ENCODE measurements at places on chromosomes 1 and 21.

DNA sequence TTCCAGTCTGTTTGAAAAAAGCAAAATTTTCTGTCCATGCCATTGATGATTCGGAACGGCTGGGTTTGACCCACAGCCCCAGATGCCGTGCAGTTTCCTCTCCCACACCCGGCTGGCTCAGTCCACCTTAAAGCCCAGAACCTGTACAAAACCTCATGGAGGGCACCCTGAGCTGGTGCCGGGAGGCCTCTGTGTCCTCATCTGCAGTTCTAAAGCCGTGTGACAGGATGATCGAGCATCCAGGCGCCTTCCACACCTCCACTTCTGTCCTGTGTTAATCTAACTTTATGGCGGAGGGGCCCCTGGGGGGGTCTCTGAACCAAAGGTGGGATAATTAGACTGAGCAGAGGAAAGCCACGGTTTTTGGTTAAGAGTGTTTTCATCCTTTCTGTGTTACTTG is 49.6 kb downstream of the SLC37A1 start:
- no peak for DNase-seq

GRCh38 chr21:43825242-43825935 is 36.0 kb downstream of the RRP1 start:
- DNase-seq: no peak

- no peak for DNase-seq
Observed at GRCh38 chr1:27604579-27605299, 795 bp upstream of the AHDC1 start.

DNA sequence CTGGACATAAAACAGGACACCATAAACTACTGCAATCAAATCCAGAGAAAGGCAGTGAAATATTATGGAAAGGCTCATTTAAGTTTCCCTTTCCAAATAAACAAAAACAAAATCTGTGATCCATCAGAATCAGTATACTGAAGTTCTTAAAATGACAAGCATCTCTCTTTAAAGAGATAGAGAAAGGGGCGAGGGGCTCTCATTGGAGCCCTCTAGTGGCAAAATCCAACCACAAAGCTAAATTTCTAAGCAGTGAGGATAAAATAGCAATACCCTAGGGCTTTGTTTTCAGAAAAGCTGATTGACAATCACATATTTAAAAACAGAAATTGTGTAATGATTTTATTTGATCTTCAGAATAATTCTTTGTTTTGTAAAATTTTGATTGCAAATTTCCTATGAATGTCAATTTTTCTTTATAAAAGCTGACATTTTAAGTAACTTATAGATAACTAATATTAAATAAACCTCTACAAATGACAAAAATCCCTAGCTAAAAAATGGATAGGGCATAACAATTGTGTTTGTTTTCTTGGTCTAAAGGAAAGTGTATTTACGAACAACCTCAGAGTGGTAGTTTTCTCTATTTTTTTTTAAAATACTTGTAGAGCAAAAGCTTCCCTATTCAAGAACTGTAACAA is 138.2 kb downstream of the COL24A1 start:
- DNase-seq: no peak

DNA sequence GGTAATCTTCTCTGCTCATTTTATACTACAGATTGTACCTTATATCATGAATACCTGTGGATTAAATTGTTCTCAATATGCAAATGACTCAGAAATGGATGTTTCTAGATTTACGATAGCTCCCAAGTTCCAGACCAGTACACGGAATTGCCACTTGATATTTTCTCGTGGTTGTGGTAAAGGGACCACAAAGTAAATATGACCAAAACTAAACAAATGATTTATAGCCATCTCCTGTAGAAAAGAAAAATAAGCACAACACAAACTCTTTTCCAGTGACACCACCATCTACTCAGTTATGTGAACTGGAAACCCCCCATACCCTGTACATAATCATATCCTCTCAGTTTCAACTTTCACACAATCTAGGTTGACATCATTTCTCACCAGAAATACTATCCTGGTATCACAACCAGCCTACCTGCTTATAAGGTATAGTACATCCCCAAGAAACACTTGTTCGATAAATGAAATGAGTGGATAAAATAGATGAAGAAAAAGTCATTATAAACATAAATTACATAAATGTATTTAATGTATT is 172.3 kb downstream of the ADGRL4 start:
- no peak for DNase-seq

GRCh38 chr1:31593770-31594632 is 17.7 kb downstream of the TINAGL1 start:
- DNase-seq: peak; percentile 28

GRCh38 chr1:217660353-217661062 is 29.4 kb downstream of the SPATA17 start:
- no peak for DNase-seq

GRCh38 chr1:150775276-150775675 is 9.7 kb upstream of the CTSS start:
- DNase-seq: no peak

GRCh38 chr1:109304226-109304920 is 2.4 kb downstream of the MYBPHL start:
- no peak for DNase-seq

DNA sequence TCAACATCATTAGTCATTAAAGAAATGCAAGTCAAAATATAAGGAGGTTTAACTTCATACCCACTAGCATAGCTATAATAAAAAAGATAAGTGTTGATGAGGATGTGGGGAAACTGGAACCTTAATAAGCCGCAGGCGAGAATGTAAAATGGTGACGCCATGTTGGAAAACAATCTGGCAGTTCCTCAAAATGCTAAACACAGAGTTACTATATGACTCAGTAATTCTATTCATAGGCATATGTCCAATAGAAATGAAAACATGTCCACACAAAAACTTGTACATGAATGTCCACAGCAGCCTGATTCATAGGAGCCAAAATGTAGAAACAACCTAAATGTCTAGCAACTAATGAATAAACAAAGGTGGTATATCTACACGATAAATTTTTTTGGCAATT is 23.2 kb downstream of the DDX59 start:
- no peak for DNase-seq

DNA sequence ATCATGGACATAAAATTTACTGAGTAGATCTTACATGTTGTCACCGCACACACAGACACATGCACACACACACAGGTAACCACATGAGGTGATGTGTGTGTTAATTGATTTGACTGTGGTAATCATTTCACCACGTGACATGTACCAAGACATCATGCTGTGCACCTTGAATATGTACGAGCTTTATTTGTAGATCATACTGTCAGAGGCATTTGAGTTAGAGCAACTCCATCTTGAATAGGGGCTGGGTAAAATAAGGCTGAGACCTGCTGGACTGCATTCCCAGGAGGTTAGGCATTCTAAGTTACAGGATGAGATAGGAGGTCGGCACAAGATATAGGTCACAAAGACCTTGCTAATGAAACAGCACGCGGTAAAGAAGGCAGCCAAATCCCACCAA is 31.7 kb upstream of the TRIM17 start:
- DNase-seq: no peak

DNA sequence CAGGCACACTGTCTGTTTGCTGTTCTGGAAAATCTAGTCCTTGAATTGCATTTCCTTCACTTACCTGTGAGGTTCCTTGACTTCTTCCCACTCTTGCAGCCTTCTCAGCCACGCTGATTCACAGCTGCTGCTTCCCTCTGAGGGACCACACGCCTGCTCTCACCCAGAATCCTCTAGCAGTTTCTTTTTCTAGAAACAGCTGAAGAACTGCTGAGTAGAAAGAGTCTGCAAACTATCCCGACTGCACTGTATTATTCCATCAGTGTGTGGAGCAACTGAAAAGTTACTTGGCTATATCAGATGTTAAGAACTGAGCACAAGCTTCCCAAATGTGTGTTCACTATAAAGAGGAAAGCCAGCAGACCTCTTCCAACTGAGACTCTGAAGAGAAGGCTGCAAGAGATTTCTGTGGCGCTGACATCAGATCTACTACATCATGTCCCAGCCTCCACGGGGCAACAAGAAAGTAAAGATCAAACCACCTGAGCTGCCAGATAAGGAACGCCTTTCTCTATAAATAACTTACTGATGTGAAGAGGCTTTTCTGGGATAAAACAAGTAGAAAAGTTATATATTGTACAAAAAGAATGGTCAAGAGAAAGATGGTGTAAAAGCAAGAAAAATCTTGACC is 226.6 kb downstream of the RERE start:
- DNase-seq: no peak

DNA sequence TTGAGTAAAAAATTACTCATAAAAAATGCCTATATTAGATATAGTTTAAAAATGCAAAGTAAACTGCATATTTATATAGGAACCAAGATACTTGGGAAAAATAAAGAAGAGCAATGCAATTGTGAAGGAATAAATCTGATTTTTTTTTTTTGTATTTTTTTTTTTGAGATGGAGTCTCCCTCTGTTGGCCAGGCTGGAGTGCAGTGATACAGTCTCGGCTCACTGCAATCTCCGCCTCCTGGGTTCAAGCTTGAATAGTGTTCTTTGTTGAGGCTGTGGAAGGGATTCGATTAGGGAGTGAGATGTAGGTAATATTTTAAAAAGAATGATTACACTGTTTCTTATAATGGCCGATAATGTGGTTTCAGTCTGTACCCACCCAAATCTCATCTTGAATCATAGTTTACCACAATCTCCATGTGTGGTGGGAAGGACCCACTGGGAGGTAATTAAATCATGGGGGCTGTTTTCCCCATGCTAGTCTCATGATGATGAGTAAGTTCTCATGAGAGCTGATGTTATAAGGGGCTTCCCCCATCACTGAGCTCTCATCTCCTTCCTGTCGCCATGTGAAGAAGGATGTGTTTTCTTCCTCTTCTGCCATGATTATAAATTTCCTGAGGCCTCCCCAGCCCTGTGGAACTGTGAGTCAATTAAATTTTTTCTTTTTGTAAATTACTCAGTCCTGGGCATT is 1765.9 kb downstream of the PLA2G4A start:
- no peak for DNase-seq

DNA sequence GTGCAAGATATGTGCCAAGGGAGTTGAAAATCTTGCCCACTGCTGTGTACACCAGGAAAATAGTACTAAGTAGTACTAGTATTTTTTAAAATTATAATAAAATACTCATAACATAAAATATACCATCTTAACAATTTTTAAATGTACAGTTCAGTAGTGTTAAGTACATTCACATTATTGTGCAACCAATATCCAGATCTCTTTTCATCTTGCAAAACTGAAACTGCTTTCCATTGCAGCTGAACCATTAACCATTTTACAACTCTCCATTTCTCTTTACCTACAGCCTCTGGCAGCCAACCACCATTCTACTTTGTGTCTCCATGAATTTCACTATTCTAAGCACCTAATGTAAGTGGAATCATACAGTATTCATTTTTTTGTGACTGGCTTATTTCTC is 19.3 kb upstream of the RAB3GAP2 start:
- DNase-seq: no peak

GRCh38 chr1:199585392-199585791 is 442.1 kb upstream of the NR5A2 start:
- DNase-seq: no peak

- no peak for DNase-seq
Observed at GRCh38 chr1:153563483-153563901, 2.2 kb downstream of the S100A2 start.

DNA sequence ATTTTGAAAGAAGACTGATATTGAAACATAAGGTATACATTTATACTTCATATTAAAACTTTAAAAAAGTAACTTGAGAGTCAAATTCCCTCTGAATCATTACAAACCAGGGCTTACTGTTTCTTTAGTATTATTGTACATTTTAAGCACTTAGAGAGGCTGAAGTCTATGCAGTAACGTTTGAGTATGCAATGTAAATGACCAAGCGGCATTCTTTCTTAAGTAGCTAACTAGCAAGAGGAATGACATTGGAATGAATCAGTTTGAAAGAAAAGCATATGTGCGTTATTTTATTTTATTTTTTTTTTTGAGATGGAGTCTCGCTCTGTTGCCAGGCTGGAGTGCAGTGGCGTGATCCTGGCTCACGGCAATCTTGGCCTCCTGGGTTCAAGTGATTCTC is 24.3 kb downstream of the WNT2B start:
- no peak for DNase-seq

- no peak for DNase-seq
Observed at GRCh38 chr1:43225168-43225567, 44.6 kb upstream of the TMEM125 start.

All from effector CD8-positive, alpha-beta T cell (primary cell).